ELR (cell line): ENCODE measurements at places on chromosomes 7 and 10.

DNA sequence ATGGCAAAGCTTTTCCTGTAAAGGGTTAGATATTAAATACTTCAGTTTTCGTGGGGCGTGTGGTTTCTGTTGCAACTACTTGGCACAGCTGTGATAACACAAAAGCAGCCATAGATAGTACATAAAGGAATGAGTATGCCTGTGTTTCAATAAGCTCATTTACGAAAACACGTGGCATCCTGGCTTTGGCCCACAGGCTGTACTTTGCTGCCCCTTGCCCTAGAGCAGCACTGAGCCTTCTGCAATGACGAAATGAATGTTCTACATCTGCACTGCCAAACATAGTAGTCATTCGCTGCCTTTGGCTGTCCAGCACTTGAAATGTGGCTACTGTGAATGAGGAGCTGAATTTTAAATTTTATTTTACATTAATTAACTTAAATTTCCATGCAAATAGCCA is 376.2 kb upstream of the TPK1 start:
- no peak for DNase-seq

DNA sequence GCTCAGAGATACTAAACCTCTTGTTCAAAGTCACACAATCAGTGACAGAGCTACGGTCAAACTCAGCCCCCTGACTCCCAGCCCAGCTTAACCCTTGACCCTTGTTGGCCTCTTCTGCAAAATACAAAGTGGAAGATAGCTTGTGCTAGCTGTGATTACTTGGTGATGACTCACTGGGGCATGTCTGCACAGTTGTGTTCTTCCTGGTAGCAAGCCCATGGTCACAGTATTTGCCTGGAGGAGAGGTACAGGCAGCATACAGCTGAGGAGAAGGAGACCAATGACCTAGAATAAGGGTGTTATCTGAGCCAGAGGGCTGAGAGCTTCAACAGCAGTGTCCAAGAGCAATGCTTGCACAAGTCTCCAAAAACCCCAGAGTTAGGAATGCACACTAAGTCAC is 5.7 kb upstream of the HSPA12A start:
- DNase-seq = peak; percentile 62

DNA sequence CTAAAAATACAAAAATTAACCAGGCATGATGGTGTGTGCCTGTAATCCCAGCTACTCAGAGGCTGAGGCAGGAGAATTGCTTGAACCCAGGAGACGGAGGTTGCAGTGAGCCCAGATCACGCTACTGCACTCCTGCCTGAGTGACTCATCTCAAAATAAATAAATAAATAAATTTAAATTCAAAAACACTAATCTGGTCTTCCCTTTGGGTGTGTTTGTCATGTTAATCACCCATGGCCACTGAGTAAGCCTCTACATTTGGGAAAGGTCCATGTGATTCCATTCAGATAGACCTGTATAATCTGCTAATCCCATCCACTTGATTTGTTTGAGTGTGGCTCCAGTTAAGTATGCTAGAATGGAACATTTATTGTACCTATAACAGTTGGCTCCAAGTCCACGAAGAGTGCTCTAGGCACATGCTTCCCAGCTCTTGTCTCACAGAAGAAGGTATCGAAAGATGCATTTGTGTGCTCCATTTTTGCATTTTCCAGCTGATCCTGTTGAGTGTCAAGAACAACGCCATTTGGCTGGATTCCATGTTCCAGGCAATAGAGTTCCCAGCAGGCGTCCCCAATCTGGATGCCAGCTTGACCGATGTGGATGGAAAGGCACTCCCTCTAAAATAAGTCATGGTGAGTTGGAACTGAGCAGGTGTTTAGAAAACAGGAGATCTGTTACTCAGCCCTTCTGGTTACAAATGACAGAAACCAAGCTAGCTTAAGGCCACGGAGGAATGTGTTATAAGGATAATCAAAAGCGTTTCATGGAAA is 4.0 kb downstream of the TUBAL3 start:
- DNase-seq = no peak

GRCh38 chr7:128699196-128699712 is 27.2 kb downstream of the GARIN1A start:
- no peak for DNase-seq

GRCh38 chr10:7121154-7121797 is 289.6 kb downstream of the SFMBT2 start:
- peak; percentile 25 for DNase-seq

GRCh38 chr10:65358565-65358964 is 1567.3 kb upstream of the LRRTM3 start:
- no peak for DNase-seq

DNA sequence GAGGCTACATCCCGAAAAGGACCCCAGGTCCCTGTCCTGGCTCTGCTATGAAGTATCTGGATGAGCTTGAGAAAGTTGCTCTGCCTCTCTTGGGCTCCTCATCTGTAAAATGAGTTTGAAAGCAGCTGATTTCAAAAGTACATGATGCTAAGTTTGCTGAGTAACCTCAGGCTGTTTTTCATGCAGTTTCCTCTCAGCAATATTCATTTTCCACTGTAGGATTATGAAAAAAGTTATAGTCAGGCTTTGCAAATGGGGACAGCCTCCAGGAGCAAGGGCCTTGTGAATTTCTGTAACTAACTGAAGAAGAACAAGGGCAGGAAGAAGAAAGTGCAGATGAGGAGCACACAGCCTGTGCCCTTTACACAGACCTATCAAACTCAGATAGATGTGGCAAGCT is 167.3 kb upstream of the KMT2E start:
- DNase-seq = no peak

DNA sequence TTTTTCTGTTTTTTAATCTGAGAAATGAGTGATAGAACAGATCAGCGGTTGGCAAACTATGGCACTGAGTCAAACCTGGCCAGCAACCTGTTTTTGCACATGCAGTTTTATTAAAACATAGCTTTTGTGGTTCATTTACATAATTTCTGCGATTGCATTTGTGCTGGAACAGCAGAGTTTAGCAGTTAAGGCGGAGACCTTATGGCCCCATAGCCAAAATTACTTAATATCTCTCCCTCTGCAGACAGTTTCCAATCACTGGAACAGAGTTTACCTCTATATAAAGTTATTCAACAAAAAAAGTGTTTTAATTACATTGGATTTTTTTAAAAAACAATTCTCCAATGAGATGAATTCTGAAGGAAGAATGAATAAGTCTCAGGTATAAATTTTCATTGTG is 212.1 kb downstream of the DGKB start:
- DNase-seq = no peak

GRCh38 chr7:157712666-157713235 is 375.9 kb downstream of the DNAJB6 start:
- DNase-seq = no peak

DNA sequence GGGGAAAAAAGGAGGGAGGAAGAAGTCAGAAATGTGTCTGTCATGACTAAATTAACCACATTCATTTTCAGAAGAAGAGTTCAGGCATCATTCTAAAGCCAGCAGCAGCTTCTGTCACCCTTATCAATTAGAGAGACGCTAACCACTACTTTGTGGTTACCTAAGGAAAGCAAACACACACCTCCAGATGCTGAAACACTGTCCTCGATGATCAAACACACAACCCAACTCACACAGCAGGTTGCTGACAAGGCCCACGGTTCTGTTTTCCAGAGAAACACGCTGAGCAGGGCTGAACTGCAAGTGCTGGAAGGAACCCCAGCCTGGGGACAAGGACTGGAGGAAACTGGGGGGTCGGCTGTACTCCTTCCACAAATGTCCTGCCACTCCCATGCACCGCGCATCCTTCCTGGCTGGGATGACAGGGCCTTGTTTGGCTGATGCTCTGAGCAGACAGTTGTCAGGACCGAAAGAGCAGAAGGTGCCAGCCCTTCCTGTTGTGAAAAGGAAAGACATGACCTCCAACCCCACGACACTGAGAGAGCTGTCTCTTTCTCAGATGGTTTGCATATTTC is 36.6 kb downstream of the PRKCQ start:
- DNase-seq = no peak

DNA sequence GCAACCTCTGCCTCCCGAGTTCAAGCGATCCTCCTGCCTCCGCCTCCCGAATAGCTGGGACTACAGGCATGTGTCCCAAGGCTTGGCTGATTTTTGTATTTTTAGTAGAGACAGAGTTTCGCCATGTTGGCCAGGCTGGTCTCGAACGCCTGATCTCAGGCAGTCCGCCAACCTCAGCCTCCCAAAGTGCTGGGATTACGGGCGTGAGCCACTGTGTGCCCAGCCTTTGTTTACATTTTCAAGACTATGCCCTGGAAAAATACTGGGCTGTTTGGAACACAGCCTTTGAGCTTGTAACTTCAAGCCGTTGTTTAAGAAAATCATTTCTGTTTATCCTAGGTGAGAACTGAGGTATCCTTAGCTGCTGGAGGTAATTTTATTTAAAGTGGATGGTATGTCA is 1.9 kb downstream of the ZKSCAN1 start:
- DNase-seq = no peak

GRCh38 chr7:79822620-79823240 is 311.9 kb upstream of the GNAI1 start:
- no peak for DNase-seq

DNA sequence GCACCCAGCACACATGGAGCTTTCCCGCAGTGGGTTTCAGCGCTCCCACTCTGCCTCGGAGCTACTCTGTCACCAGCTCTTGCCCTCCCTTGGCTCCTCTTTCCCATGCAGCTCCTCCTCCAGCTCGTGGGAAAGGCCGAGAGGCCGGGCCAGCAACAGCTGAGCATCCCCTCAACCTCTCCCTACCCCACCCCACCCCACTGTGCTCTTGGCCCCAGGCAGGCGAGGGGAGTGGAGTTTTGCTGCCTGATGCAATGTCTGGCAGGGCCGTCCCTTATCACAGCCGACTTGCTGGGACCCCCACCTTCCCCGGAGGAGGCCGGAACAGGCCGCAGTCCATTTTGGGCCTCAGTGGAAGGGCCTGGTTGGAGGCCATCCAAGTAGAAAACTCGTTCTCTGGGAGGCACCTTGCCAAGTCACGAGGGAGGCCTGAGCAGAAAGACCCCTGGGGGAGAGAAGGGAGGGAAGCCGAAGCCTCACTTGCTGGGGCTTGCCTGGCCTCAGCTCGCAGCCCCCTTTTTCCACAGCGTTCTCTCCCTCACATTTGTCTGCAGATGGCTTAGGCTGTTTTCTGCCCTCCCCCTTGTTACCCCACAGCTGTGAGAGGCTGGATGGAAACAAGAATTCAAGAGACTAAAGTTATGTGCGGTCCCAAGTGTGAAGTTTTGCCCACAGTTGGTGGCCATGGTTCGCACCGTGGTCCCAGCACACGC is 35.3 kb downstream of the CHST3 start:
- peak; percentile 46 for DNase-seq

DNA sequence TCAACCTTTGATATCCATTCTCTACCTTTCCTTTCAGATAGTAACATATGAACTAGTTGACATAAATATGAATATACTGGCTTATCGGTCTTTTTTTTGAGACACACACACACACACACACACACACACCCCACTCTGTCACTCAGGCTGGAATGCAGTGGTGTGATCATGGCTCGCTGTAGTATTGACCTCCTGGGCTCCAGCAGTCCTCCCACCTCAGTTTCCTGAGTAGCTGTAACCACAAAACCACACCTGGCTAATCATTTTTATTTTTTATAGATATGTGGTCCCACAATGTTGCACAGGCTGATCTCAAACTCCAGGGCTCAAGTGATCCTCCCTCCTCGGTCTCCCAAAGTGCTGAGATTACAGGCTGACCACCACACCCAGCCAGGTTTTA is 14.2 kb upstream of the NT5C3A start:
- no peak for DNase-seq

- peak; percentile 50 for DNase-seq
These were observed 73.3 kb upstream of the NFE2L3 start for GRCh38 chr7:26078437-26079336.

DNA sequence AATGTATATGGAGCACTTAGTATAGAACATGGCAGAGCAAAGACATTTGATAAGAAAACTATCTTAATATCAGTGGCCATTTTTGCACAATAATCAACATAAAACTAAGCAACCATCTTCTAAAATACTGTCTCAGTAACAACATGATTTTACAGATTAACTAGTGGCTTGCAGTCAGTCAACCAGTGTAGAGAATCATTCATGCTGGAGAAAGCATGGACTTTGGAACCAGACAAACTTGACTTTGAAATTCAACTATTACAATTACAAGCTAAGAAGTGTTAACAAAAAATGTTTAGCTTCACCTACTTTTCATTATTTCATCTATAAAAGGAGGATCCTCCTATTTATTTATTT is 27.7 kb downstream of the CUBN start:
- no peak for DNase-seq

- peak; percentile 32 for DNase-seq
These were observed 479 bp downstream of the CYP26A1 start for GRCh38 chr10:93074147-93074596.

DNA sequence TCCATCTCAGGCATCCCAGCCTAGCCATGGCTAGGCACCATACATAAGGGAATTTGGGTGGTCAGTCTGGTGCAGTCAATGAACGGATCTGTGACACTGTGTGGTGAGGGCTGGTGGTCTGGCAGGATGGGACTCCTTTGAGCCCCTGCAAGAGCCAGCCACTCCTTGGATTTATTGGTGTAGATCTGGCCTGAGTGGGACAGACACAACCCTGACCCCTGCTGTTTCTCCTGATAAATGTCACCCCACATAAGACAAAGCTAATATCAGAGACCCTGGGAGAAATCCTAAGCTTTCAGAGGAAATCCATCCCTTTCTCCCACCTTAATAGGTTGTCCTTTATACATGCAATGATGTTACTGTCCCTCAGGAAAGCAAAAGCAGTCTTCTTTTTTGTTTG is 2.3 kb downstream of the FBXO24 start:
- DNase-seq = peak; percentile 59

DNA sequence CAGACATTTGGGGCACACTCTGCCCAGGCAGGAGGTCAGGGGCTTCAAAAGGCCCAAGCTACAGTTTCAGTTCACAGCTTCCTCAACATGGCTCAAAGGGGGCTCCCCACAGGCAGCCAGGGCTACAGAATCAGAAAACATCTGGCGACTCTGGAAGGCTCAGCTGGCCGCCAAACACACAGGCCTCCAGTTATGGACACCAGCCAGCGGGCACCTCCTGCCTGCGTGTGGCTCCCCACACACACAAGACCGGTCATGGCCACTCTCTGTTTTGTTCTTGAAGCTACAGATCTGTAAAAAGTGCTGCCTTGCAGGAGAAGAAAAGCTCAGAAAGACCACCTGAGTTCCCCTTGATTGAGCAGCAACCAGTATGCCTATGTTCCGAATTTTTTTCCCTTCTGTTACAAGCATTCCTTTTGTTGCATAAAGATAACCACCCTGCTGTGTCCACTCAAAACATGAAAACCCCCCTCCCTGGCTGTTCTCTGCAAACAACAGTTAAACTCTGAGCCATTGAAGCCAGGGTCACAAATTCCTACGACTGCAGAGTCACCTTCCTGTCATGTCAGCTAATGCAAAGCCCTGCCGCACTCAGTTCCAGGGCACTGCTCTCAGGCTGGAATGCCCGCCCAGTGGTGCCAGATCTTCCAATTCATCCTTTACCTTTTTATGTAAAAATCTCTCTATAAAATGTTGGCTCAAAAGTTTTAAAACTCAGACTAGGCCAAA is 33.6 kb downstream of the VSTM4 start:
- DNase-seq = no peak

DNA sequence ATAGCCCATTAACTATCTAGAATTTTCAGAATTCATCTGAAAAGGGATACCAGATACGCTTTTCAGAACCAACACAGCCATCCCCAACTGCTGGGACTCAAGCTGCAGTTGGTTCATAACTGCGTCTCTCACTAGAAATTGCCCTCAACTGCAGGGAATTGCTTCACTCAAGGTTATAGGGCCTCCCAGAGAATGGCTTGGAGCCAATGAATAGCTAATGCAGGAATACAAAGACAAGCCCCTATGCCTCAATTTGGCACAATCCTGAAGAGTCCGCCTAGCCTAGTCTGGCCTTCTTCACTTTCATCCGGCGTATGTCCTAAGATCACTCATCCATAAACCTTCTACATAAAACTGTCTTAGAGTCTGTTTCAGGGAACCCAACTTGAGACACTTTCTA is 164.0 kb downstream of the SKAP2 start:
- no peak for DNase-seq
